CD4-positive, alpha-beta T cell treated with Interleukin-17A for 4 hours (primary cell): ENCODE measurements at places on chromosomes 5 and 9.

GRCh38 chr9:112354081-112354743 lies 20.8 kb upstream of the PTBP3 start:
- DNase-seq, result no peak

- DNase-seq, result peak; percentile 12
Observed at GRCh38 chr5:138305797-138306196, 25.8 kb downstream of the CDC25C start.

GRCh38 chr9:86795047-86795442 lies 152.3 kb downstream of the GAS1 start:
- no peak for DNase-seq

- no peak for DNase-seq
Observed at GRCh38 chr5:73222173-73222572, 49.2 kb downstream of the TMEM174 start.

GRCh38 chr5:77024490-77024889 lies 5.7 kb upstream of the AGGF1 start:
- DNase-seq, result no peak
